Fibroblast of upper back skin (primary cell): ENCODE measurements at places on chromosomes 4 and X.
A peak's percentile ranks its signal among the peaks of the same experiment; 100 is the strongest.

DNA sequence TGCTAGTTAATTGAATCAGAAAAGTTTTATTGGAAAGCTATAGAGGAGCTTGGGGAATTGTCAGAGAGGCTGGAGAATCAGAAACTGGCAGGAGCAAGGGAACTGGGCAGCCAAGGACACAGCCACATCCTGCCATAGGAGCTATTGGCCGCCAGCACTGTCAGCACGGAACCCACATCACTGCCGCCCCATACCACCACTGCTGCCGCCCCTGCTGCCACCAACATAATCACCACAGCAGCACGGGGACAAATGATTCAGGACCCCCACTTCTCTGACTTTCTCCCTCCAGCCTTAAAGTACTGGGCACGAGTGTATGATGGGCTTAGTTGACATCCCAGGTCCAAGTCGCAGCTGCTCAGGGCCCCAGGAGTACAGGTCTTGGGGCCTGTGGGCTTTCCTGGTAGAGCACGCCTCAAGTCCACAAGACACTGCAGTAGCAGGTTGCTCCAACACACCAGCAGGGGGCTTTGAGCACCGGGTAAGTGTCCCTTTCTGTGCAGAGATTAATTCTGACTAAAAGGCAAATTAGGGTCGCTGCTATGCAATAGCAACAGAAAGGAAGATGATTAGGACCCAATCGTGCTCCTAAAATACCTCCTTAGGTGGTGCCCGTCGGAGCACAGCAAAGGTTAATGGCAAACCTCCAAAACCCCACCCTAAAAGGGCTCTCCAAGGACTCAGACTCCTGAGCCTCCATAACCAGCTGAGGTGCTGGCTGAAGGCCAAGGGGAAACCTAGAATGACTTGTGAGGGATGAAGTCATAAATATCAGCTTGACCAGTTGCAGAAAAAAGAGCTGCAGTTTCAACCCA is 6.9 kb downstream of the PJA1 start:
- peak; percentile 68 for DNase-seq

DNA sequence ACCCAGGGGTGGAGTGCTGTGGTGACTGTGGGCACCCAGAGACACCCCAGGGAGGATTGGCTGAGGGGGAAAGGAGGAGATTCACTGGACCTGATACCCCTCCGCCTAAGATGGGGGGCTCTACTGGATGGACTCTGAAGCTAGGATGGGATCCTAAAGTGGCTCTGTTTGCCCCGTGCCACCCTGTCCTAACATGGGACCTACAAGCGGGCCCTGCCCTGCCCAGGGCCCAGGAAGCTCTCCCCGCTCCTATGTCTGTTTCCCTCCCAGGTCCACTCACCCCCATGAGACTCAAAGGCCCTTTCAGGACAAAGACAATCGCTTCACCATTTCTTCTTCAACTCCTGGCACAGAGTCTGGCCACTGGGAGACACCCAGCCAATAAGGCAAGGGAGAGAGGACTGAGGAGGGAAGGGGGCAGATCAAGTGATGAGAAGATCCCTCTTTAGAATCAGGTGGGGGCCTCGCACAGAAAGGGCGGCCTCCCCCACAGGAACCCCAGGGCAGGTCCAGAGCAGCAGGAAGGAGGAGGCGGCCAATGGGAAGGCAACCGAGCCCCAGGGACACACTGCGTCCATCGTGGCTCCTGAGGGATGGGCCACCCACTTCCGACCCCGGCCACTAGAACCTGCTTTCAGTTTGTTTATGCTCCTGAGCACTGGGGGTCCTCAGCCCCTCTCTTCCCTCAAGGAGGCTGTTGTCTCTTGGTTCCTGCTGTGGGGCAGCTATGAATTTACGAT is 155.4 kb downstream of the AFAP1 start:
- no peak for DNase-seq

GRCh38 chr4:55458164-55458563 is 62.4 kb downstream of the TMEM165 start:
- peak; percentile 38 for DNase-seq

- peak; percentile 49 for DNase-seq
Measured at GRCh38 chr4:27318740-27319139, 458.1 kb downstream of the STIM2 start.

DNA sequence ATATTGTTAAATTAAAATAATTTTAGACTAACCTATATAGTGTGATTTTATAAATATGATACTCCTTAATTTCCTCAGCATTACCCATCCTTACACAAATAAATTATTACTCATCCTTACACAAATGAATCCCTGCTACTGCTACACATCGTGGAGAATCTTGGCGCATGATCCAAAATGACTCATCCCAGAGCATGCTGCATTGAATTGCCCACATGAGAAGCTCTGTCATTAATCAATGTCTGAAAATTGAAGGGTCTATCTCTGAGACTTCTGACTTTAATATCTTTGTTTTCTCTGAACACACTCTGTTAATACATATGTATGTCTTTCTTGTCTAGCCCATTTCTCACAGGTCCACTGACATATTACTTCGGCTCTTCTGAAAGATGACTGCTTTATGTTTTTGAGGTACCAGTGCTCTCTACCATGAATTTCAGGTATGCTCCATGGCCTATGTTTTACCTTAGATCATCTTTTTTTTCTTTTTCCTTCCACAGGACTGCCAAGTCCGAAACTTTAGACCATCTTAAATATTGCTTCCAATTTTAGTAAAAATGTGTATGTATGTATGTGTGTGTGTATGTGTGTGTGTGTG is 15.7 kb upstream of the DUSP21 start:
- peak; percentile 85 for DNase-seq

- DNase-seq = peak; percentile 35
Measured at GRCh38 chr4:148166132-148166591, 276.1 kb downstream of the NR3C2 start.

DNA sequence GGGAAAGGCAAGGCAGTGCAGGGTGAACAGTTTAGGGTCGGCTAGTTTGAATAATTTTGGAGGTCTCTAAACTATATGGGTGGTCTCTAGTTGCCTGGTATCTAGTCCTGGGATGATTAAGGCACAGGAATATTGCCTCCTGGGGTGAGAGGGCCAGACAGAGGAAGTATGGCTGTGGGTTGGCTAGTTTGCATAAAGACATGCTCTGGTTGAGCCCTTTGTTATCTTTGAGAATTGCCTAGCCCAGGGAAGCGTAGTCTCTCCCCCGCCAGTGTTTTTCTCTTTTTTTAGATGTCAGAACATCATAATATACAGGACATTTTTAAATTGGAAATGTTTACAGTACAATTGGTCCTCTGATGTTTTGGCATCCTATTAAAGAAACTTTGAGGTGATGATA is 163.5 kb downstream of the PWWP3B start:
- DNase-seq = no peak

GRCh38 chr4:180084561-180084960 is 2158.6 kb upstream of the TENM3 start:
- peak; percentile 10 for DNase-seq

- no peak for DNase-seq
Measured at GRCh38 chr4:10253765-10254164, 137.2 kb upstream of the WDR1 start.

DNA sequence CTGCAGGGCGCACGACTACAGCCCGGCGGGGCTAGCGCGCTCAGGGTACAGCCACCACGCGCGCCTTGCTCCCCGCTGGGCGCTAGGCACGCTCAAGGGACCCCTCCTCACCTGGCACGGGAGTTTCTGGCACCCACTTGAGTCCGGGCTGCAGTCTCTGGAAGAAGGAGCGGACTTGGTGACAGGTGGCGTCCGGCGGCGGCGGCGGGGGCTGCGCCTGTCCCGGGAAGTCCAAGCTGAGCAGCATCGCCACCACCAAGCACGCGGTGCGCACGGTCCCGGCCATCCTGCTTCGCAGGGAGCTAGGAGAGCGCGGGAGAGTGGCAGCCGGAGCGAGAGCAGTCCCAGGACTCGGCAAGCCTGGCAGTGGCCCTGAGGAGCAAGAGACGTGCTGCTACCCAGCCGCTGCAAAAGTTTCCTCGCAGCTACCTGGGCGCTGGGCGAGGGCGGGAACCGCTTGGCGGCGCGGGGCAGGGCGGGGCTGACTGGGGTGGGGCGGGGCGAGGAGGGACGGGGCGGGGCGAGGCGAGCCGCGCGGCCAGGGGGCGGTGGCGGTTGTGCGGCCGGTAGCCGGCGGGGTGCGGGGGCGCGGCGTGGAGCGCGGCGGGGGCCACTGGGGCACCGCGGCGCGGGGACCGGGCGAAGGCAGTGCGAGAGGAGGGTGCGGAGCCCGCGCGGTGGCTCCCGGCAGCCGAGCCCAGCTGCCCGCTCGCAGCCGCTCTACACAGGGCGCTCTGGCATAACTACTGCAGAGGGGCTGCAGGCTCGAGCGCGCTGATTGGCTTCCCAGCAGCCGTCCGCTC is at the start of gene GPC3:
GPC3 (minus strand) TSS at position 431 of the 803 bp plus-strand sequence.
- peak; percentile 43 for DNase-seq

DNA sequence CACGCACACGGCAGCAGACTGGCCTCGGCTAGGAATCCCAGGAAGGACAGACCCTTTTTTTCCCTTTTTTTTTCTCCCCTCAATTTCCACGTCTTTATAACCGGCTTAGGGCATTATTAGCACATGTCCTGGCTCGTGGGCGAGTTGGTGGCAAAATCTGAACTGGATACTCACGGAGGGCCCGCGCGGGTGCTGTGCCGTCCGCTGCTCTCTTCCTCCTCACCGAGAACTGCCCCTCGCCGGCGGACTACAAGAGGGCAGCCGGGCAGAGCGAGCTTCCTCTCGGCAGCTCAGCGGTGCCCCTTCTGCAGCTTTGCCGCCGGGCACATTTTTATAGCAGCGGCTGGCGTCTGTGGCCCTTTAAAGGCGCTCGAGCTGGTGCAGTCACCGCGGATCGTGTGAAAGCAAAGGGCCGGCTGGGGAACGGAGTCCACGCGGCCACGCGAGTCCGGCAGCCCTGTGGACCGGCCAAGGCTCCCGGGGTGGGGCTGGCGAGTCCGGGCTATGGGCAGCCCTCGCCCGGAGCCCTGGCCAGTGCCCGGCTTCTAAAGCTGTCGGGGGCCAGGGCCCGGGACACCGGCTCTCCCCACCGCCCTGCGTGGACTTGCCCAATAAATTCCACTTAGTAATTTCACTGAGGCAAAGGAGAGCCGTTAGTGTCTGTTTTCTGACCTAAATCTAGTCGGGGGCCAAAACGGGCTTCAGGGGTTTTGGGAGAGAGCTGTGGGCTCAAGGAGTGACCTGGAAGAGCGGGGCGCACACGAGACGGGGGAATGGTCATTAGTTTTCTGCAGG is 1.3 kb upstream of the CITED1 start:
- peak; percentile 43 for DNase-seq

DNA sequence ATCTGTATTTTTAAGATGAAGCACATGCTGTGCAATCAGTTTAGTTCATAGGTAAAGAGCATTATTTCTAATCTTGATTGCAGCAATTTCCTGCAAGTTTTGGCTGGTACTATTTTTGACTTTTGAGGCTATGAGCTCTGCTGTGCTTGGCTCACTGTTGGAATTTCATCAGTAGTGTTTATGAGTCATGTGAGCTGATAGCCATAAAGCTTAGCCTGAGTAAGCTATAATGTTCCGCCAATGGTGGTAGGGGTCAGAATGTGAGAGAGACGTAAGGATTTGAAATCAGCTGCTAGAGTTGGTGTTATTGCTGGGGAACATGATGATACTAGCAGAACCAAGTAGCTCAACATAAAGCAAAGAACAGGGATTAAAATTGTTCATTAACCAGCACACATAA is 590.9 kb upstream of the GNPDA2 start:
- peak; percentile 0 for DNase-seq

- DNase-seq = peak; percentile 27
Measured at GRCh38 chr4:127240764-127241105, 392.0 kb upstream of the INTU start.

DNA sequence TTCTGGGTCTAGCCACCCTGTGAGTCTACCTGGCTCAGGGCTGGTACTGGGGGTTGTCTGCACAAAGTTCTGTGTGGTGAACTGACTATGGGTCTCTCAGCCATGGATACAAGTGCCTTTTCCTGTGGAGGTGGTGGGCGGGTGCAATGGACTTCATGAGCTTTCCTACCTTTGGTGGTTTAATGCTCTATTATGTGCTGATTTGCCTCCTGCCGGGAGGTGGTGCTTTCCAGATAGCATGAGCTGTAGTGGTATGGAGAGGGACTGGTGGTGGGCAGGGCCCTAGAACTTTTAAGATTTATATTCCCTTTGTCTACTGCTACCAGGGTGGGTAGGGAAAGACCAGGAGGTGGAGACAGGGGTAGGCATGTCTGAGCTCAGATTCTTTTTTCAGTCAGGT is 48.0 kb downstream of the PBDC1 start:
- DNase-seq = no peak

- DNase-seq = no peak
Measured at GRCh38 chr4:128841402-128841801, 31.9 kb downstream of the JADE1 start.

DNA sequence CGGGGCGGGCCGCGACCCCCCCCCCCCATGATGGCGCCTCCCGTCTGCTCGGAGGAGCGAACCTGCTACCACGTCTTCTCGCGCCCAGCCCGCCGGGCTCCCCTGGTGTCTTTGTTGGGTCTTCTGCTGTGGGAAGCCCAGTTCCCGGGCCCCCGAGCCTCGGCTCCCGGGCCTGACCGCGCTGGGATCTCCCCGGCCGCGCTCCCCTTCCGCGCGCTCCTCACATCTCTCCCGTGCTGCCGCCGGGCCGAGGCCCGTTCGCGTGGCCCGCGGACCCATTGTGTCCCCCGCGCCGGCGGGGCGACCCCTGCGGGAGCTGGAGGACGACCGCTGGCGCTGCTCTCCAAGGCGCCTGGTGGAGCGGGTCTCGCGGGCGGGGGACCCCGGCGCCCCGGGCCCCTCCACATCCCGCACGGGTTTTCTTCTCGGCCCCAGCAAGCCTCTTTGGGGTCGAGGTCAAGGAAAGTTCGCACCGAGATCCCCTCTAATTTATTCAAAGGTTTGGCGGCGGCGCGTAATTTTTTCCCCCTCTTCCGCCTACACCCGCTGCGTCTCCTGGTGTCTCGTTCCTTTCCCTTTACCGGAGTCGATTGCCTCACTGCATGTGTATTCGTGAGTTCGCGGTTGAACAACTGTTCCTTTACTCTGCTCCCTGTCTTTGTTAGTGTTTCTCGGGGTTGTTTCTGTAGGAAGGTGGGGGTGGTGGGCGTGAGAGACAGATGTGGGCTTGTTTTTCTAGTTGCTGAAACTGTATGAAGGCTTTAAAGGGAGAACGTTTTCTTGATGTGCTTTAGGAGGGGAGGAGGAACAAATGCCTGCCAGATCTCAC is 770 bp downstream of the SMAD1 start:
- peak; percentile 79 for DNase-seq

- DNase-seq = no peak
Measured at GRCh38 chr4:85898231-85898630, 423.3 kb downstream of the ARHGAP24 start.

GRCh38 chr4:70405765-70406164 is 8.0 kb downstream of the OPRPN start:
- no peak for DNase-seq

- DNase-seq = peak; percentile 57
Measured at GRCh38 chrX:24647257-24648058, at the start of gene PCYT1B. TSS of gene PCYT1B (minus strand) at chrX:24647347. CDS start at chrX:24647105, 242 bp downstream.

- no peak for DNase-seq
Measured at GRCh38 chr4:86586626-86587380, 7.3 kb upstream of the PTPN13 start.

GRCh38 chr4:128832243-128832625 is 22.7 kb downstream of the JADE1 start:
- no peak for DNase-seq

DNA sequence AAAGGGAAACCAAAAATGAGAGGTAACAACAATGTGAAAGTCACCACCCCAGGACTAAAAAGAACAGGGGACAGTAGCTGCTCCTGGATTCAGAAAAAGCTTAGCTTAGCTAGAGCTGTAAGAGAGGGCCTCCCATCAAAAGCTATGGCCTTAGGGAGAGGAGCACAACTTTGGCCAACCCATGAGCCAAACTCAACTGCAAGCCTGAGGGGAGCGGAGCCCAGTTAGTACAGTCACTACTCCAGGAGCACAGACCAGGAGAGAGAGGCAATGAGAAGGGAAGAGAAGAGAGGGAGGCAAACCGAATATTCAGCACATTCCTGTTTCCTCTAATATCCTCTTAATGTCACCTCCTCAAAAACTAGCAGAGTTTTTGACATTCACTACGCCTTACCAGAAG is 917.1 kb upstream of the INTU start:
- no peak for DNase-seq
